ENCODE measurements at places on chromosomes 7 and 10. TPM values are rescaled to one million over a fixed set of nuclear protein-coding genes. Genes with fewer than 3 reads are reported as not detected.

The SUN3 gene
- not detected for total RNA-seq

The PNLIPRP1 gene
- not detected for total RNA-seq

DNA sequence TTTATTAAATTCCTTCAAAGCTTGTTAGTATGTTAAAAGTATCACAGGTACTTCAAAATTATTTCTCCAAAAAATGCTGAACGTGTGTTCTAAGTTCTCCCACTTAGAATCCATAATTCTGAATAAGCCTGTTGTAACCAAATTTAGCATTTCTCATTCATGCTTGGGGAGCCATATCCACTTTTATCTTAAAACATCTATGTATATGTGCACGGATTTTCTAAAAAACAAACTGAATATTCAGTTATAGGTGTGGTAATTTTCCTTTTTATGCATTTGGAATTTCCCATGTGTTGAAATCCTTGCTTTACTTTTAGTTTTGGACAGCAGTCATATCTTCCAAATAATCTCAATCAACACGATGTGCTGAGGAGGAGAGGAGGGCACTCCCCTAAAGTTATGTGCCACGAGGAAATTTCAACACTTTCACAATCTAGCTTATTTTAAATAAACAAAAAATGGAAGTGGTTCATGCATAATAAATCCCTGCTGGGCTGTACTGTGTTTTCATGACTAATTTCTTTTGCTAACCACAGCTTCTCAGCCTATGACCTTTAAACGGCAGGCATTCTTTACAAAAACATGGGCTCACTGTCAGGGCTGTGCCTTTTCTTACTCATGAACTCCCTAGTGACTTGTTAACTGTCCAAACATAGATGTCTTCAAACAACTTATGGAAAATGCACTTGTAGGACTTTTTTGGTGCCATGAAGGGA lies 380.3 kb upstream of the SEMA3C start:
- DNase-seq, result peak; percentile 95

GRCh38 chr10:69226919-69227450 lies 6.9 kb downstream of the HKDC1 start:
- no peak for DNase-seq

DNA sequence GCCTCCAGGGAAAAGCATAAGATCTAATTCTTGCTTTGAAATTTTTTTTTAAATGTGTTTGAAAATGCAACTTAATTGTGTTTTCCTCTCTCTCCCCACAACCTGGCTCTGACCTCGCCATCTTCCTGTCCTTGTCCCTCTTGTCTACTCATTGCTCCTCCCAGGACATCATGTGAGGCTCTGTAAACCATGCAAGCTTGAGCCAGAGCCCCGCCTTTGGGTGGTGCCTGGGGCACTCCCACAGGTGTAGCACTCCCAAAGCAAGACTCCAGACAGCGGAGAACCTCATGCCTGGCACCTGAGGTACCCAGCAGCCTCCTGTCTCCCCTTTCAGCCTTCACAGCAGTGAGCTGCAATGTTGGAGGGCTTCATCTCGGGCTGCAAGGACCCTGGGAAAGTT lies 9.8 kb upstream of the CDHR1 start:
- no peak for DNase-seq

DNA sequence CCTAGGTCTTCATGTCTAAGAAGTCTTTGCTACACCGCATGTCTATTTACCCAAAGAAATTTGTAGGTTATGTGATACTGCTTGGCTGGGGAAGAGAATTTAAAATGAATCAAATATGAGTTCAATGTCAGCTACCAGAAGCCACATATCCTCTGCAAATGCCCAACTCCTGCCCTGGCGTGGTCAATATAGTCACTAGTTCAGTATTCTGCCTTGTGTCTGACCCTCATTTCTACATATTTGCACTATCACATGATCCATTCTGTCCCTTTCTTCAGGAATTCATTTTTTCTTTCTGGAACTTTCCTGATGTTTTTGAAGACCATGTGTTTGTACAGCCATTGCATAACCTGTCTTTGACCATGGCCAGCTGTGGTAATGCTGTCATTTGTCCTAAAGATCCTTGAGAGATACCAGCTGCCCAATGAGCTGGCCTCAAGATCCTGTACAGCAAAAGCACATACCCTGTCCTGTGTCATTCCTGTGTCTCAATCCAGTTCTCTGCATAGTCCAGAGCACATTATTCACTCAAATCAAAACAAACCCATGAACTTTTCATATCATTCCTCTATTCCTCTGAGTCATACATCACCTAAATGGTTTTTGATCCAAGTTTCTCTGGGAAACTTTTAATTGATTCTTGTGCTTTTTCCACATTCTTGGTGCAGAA lies 524.5 kb downstream of the PARD3 start:
- peak; percentile 73 for DNase-seq

DNA sequence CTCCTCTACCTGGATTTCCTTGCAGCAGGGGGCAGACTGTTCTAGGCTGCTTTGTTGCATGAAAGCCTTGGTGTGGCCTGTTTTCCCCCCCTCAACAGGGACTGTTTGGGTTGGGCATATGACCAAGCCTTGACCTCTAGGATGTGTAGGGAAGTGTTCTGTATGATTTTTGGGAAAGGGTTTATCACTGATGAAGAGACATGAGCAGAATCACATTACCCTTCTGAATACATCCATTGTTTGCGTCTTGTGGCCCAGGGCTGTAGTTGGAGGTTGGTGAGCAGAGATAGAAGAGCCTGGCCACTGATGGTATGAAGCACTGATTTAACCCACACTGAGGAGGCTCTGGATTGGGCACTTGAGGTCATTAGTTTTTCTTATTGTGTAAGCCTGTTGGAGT lies 26.6 kb downstream of the ZNF12 start:
- no peak for DNase-seq

All from cardiac muscle cell (in vitro differentiated cells and primary cell).